AG04449 (cell line): ENCODE measurements at places on chromosomes 16 and 17.

DNA sequence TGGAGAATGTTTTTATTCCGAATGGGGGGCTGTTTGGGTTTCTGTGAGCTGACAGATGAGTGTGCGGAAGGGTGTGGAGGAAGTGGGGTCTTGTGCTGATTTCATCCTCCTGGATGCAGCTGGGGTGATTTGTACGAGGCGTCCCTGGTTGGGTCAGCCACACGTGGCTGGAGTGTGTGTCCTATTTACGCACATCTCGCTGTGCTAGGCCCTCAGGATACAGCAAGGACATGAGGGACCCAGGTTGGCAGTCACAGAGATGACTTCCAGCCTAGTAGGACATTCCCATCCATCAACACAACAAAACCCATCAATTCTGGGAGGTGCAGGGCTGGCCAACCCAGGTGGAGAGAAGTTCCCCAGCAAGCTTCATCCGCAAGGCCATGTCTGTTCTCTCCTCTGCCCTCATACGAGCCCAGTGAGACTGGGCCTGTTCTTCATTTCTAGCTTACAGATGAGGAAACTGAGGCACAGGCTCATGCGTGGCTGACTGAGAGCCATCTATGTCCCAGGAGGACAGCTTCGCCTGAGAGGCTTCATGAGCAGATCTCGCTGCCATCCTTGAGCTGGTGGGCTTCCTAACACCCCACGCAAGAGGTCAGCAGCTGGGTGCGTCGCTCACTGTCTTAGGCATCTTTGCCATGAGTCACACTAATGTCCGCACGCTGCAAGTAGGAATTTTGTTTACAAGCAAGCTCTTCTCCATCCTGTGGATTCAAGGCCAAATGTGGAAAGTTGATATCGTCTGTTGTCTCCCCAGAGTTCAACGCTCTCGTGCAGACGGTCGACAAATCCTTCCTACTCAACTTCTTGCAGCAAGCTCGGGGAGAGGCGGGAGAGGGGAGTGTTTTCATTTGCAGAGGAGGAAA, 24.4 kb downstream of the IRF8 start:
- DNase-seq, result no peak

DNA sequence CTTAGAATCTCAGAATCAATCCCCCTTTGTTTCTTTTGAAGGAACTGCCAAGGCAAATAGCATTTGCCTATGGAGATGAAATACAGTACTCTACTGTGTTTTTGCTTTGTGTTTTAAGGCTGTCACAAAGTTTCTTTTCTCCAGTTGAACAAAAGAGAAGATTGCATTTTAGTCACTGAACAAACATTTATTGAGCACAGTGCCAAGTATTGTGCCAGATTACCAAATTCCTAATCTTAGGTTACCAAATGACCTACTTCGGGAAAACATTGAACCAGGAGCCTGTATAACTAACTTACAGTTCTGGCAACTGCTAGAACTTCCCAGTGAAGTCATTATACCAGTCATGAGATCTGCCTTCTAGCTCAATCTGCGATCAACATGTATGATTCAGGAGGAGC, 3.0 kb upstream of the UBB start:
- DNase-seq, result no peak

DNA sequence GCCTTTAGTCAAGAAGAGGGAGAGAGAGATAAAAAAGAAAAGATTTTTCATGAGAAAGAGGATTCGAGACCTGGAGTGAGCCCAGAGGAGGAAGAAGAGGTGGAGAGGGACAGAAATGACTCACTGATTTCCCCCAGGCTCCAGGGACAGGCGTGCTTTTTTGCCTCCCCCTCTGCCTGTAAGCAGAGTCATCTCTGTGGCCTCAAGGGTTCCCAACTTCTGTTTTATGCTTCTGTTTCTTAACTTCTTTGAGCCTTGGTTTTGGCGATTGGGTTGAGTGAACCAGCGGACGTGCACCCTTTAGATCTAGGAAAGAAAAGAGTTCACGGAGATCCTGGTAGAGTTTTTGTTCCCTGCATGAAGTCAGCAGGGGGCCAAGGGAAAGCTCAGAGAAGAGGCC, 147.9 kb upstream of the NOL11 start:
- DNase-seq, result no peak

DNA sequence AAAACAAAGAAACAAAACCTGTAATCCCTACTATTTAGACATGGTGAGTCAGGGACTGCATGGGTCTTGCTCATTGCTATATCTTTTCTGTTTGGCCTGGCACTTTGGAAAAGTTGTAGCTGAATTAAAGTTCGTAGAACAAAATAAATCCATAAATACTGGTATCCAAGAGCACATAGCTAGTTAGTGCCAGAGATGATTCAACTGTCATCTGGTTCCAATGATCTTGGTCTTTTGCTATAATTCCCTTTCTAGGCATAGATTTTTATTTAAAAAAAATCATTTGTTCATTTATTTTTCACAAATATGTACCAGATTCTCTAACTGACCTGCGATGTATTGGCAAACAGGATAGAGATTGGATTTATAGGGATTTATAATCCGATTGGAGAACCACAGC, 1436.1 kb upstream of the GOT2 start:
- DNase-seq, result no peak

GRCh38 chr16:48347191-48347865, 37.9 kb downstream of the SIAH1 start:
- DNase-seq, result no peak

GRCh38 chr16:79411805-79412204, 188.7 kb downstream of the MAF start:
- no peak for DNase-seq

DNA sequence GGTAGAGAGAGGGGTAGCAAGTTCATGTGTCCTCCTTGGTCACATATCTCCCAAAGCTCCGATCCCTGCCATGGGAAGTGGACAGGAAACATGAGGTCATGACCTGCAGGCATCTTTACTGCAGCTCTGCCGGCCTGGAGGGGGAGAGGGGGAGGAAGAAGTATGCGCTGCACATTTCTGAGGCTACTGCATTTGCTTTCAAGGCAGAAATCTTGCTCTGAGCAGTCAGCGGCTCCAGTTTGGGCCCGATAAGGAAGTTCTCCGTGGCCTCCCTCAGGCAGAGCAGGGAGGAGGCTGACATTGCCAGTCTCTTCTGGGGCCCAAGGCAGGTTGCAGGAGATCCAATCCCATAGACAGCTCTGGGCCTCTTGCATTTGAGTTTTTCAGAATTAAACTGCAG, 1.5 kb upstream of the NHERF1 start:
- DNase-seq, result no peak

GRCh38 chr16:75957870-75958269, 231.6 kb upstream of the CPHXL start:
- DNase-seq, result no peak

- DNase-seq, result no peak
These were observed 462.0 kb downstream of the HS3ST3B1 start for GRCh38 chr17:14762736-14763479.

DNA sequence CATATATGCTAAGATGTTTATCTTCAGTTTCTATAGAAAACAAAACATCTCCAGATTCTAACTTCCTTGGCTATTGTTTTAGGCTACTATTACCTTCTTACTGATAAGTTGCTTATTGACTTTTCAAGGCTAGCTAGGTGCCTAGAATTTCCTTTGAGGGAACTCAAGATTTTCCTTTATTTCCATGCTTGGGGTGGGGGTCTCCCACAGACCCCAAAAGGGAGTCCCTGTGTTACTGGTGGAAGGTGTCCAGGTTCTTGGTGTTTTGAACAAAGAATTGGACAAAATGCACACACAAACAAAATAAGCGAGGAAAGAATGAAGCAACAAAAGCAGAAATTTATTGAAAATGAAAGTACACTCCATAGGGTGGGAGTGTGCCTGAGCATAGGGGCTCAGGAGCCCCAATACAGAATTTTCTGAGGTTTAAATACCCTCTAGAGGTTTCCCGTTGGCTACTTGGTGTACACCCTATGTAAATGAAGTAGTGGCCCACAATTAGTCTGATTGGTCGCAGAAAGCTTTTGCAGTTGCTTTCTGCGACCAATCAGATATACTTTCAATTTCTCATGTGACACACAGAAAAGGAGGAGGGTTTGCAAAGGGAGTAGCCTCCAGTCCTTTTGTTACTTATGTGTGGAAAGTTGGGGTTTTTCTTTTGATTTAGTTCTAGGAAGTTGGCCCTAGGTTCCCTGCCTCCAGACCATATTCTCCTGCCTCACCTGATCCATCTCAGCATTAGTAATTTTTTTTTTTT, 67.5 kb downstream of the MARF1 start:
- no peak for DNase-seq

GRCh38 chr16:84603940-84604339, 13.9 kb downstream of the COTL1 start:
- DNase-seq, result no peak
